ENCODE measurements at places on chromosomes 11 and 22. TPM values are rescaled to one million over a fixed set of nuclear protein-coding genes. Genes with fewer than 3 reads are reported as not detected.

Gene GALNT18
- total RNA-seq = 21.4 TPM

Gene DNAJB13
- not detected for total RNA-seq

Gene DCDC1
- total RNA-seq = 0.09 TPM

DNA sequence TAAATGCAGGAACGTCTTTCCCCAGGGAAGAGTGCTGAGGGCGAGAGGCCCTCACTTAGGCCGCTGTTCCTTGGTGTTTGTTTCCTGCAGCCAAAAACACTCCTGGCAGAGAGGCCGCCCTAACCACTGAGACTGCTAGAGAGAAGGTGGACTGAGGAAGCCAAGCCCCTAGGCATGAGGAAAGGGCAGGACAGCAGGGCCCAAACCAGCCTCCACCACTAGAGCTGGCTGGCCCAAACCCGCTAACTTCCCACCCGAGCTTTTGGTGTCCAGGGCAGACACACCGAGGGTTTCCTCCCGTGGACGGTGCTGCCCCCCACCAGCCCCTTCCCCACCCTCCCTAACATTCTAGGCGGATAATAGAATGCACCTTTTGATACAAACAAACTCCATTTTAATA lies 6.0 kb downstream of the FGF19 start:
- DNase-seq = peak; percentile 74

GRCh38 chr22:33450756-33451155 lies 392.6 kb upstream of the SYN3 start:
- no peak for DNase-seq

GRCh38 chr11:111923951-111924350 lies 5.2 kb downstream of the C11orf52 start:
- no peak for DNase-seq

DNA sequence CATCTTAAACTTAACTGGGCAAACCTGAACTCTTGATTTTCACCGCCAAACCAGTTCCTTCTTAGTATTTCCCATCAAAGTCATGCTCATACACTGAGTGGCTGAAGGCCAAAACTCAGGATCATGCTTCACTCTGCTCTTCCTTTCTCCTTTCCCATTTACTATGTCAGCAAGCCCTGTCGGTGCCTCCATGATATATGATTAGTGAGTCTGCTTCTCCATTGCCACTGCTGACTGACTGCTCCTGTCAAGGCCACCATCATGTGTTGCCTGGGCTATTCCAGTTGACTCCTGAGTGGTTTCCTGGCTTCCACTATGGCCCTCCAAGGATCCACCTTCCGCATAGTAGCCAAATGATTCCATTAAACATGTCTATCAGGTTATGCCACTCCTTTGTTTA lies 42.8 kb upstream of the AMPD3 start:
- DNase-seq = no peak

DNA sequence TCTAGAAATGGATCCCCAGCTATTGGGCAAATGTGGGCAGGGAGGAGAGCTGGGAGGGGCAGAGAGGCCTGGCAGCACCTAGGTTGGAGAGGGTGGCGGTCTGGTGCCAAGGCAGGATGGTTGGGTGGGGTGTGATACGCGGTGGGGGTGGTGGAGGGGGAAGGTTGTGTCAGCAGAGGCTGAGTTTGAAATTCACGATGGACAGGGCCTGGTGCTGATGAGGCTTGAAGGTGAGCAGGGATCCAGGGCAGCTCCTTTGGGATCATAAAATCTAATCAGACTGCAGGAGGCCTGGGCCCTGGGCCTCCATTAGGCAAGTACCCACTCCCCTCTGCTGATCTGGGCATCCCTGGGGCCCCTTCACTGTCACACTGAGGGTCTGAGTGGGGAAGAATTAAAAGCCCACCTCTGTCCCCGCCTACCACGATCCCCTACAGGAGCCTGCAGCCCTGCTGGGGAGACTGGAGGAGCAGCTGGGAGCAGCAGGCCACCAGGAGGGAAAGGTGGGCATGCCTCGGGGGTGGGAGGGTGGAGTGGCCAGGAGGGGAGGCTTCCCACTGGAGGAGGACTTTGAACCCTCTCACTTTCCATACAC lies 24.0 kb downstream of the IGLL1 start:
- DNase-seq = peak; percentile 50

DNA sequence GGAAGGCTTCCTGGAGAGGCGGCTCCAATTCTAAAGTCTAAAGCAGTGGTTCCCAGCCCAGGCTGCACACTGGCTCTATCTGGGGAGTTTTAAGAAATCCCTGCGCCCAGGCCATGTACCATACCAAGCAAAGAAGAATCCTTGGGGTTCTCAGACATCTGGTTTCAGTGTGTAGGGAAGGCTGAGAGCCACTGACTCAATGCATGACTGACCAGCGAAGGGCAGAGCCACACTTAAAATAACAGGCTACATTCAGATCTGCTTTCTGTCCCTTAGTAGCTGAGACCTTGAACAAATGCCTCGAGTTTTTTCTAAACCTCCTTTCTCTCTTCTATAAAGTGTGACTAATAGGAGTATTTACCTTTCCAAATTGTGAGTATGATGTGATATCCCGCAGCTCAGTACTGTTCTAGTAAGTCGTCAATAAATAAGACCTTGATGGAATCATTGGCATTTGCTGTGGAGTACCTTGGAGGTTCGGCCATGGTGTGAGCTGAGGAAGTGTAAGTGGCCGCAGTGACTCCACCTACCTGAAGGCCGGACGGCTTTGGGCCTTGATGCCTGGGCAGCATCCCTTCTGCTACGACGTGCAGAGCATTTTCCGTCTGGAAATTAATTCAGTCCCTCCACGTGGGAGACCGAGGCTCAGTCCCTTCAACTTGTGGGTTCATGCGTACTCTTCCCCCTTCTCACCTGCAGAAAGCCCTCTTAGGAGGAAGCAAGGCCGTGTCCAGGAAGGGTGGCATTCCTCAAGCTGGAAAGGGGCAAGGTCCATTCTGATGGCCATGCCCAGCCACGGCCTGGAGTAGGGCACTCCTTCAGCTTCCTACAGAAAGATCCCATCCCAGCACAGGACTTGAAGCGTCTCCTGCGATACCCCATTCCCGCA lies 25.1 kb downstream of the GLB1L2 start:
- peak; percentile 72 for DNase-seq

GRCh38 chr11:26929806-26930517 lies 64.0 kb upstream of the FIBIN start:
- DNase-seq = no peak

All from posterior vena cava (tissue), 2 donors.